ENCODE measurements at places on chromosomes 7 and 10.

DNA sequence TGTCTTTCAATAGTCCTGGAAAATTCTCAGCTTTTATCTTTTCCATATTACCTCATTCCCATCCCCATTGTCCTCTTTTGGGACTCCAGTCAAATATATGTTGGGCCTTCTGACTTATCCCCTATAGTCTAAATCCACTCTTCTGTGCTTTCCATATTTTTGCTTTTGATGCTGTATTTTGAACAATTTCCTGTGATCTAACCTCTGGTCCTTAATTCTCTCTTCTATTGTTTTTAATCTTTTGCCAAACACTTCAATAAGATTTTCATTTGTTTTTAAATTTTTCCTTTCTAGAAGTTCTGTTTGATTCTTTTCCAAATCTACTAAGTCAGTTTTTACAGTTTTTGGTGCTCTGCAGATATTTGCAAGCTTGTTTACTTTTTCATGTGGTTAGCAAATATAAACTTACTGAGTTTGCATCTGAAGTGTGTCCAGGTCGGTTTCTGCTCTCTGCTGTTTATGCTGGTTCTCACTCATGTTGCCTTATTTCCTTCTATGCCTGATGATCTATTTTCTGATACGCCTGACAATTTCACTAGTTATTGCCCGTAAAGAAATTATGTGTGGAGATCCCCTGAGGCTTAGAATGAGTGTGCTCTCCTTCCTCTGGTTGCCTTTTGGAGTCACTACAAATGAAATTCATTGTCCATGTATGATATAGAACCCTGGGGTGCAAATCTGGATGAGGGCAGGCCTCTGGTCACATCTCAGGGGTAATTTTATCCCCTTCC, 110.4 kb downstream of the RBM20 start:
- DNase-seq, result no peak

- no peak for DNase-seq
Observed at GRCh38 chr10:111204838-111205237, 128.0 kb downstream of the ADRA2A start.

- no peak for DNase-seq
Observed at GRCh38 chr10:109029870-109030269, 893.4 kb downstream of the XPNPEP1 start.

- no peak for DNase-seq
Observed at GRCh38 chr7:70242826-70243225, 644.6 kb downstream of the AUTS2 start.
